ENCODE measurements at places on chromosomes 4 and X. TPM values are rescaled to one million over a fixed set of nuclear protein-coding genes. Genes with fewer than 3 reads are reported as not detected.

- no peaks in the 10 kb centered on the region for H3K27me3 ChIP-seq
- H3K4me3 ChIP-seq, result no peak overlapping the region
- peaks cover 5% of the 10 kb centered on the region for H3K4me1 ChIP-seq
- no peak for DNase-seq
- H3K36me3 ChIP-seq, result no peaks in the 10 kb centered on the region
Observed at GRCh38 chr4:24477919-24478318, 106.4 kb downstream of the DHX15 start.

GRCh38 chr4:152394791-152395190, 141.1 kb downstream of the FBXW7 start:
- no peaks in the 10 kb centered on the region for H3K27me3 ChIP-seq
- H3K4me3 ChIP-seq, result no peak overlapping the region
- H3K27ac ChIP-seq, result no peak overlapping the region
- no peaks in the 10 kb centered on the region for H3K36me3 ChIP-seq

DNA sequence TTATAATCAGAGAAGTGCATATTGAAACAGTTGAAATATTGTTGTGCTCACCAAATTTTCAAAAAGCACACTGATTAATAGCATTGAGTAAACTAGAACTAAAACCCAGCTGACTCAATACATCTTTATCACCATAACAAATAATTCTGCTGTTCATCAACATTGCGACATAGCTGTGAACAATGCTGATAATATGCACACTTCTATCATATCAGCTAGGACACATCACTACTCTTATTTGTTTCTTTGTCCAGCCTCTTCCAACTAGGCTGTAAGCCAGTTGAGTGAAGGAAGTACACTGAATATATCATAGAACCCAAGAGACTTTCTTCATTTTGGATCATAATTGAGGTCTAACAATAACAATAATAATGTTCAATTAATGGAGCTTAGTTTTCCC, 349.7 kb downstream of the IQCM start:
- DNase-seq, result no peak
- no peak overlapping the region for H3K27ac ChIP-seq
- H3K4me3 ChIP-seq, result no peak overlapping the region
- no peaks in the 10 kb centered on the region for H3K4me1 ChIP-seq
- no peaks in the 10 kb centered on the region for H3K27me3 ChIP-seq

GRCh38 chrX:40176351-40177116, 78.8 kb upstream of the BCOR start:
- no peaks in the 10 kb centered on the region for H3K36me3 ChIP-seq
- DNase-seq, result peak; percentile 83
- H3K27me3 ChIP-seq, result no peaks in the 10 kb centered on the region
- peaks cover 22% of the 10 kb centered on the region for H3K4me1 ChIP-seq

DNA sequence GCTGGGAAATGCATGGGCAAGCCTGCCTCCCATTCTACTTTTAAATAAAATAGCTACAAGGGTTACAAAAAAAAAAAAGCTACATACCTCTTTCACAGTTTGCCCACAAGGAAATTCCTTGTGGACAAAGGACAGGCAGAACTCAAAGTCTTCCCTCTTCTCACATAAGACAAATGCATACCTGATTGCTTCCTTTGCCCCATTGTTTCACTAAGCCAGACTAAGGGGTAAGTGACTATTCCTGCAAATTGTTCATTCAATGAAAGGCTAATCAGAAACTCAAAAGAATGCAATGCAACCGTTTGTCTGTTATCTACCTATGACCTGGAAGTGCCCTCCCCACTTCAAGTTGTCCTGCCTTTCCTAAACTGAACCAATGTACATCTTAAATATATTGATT, 780.6 kb downstream of the FAM133A start:
- no peaks in the 10 kb centered on the region for H3K4me1 ChIP-seq
- no peaks in the 10 kb centered on the region for H3K27me3 ChIP-seq
- no peak for DNase-seq
- H3K36me3 ChIP-seq, result no peaks in the 10 kb centered on the region
- H3K27ac ChIP-seq, result no peak overlapping the region
- H3K4me3 ChIP-seq, result no peak overlapping the region

DNA sequence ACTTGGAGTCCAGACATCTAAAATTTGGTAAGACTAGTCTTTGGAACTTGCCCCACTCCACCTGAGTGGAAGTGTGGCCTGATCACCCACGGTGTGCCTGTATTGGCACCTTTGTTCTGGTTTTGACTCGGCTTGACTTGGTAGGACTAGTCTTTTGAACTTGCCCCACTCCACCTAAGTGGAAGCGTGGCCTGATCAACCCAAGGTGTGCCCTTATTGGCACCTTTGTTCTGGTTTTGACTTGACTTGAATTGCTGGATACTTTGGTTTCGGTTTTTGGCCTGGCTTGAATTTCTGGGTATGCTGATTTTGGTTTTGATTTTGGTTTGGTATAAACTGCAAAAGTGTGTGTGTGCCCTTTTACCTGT, 44.7 kb upstream of the UGT2B7 start:
- H3K36me3 ChIP-seq, result no peaks in the 10 kb centered on the region
- H3K27me3 ChIP-seq, result no peaks in the 10 kb centered on the region
- H3K4me1 ChIP-seq, result no peaks in the 10 kb centered on the region
- no peak for DNase-seq

DNA sequence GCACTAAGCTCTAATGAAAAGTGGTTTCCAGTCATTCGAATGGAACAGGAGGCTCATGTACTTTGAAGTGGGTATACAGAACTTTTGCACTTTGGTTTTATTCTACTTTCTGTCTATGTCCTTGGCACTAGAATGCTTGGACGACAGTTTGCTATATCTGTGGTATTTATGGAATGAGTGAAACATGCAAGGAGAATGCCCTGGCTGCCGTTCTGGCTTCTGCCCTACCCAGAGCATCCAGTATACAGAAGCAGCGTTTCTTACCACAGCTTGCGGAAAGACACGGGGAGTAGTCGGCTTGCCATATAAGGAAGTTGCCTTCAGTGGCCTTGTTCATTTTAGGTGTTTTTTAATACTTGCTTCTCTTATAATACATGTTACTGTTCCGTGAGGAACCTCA, 98.0 kb downstream of the TBL1X start:
- H3K27ac ChIP-seq, result no peak overlapping the region
- no peak overlapping the region for H3K4me3 ChIP-seq
- H3K4me1 ChIP-seq, result peaks cover 26% of the 10 kb centered on the region

GRCh38 chrX:1358793-1359476, 22.4 kb downstream of the IL3RA start:
- H3K27me3 ChIP-seq, result no peaks in the 10 kb centered on the region
- no peak overlapping the region for H3K4me3 ChIP-seq
- no peak overlapping the region for H3K27ac ChIP-seq
- H3K36me3 ChIP-seq, result no peaks in the 10 kb centered on the region

GRCh38 chr4:48205107-48205506, 64.5 kb downstream of the TEC start:
- no peaks in the 10 kb centered on the region for H3K27me3 ChIP-seq
- no peak for DNase-seq
- H3K4me3 ChIP-seq, result no peak overlapping the region
- no peak overlapping the region for H3K27ac ChIP-seq

- H3K27me3 ChIP-seq, result no peaks in the 10 kb centered on the region
- H3K4me3 ChIP-seq, result no peak overlapping the region
- H3K36me3 ChIP-seq, result no peaks in the 10 kb centered on the region
- DNase-seq, result no peak
- H3K27ac ChIP-seq, result no peak overlapping the region
Observed at GRCh38 chr4:101954975-101955678, 164.6 kb downstream of the BANK1 start.

GRCh38 chrX:138127314-138127713, 561.4 kb downstream of the ZIC3 start:
- no peak overlapping the region for H3K27ac ChIP-seq
- H3K4me3 ChIP-seq, result no peak overlapping the region
- H3K4me1 ChIP-seq, result no peaks in the 10 kb centered on the region
- DNase-seq, result no peak
- H3K27me3 ChIP-seq, result no peaks in the 10 kb centered on the region
- no peaks in the 10 kb centered on the region for H3K36me3 ChIP-seq

DNA sequence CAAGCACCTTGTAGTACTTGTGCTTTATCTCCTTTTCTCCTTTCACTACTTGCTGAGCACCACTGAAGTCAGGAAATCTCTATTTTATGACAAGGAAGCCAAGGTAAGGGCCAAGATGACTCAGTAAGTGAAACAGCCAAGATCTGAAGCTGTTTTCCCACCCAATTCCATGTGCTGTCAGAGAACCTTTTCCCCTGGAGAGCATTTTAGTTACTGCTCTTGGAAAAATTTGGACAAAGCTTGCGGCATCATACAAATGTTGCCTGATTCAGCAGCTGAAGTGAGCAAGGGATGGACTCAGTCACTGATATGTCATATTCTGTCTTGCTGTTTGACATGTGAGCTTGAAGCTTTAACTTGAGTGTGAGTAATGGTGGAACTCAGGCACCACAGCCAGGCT, 391.4 kb downstream of the RAB28 start:
- no peaks in the 10 kb centered on the region for H3K4me1 ChIP-seq
- DNase-seq, result no peak
- no peak overlapping the region for H3K27ac ChIP-seq
- H3K27me3 ChIP-seq, result no peaks in the 10 kb centered on the region
- no peaks in the 10 kb centered on the region for H3K36me3 ChIP-seq

- H3K36me3 ChIP-seq, result no peaks in the 10 kb centered on the region
- H3K4me3 ChIP-seq, result no peak overlapping the region
- no peak for DNase-seq
- H3K27ac ChIP-seq, result no peak overlapping the region
- no peaks in the 10 kb centered on the region for H3K4me1 ChIP-seq
Observed at GRCh38 chrX:153395613-153396319, 5.4 kb downstream of the PNMA6E start.

DNA sequence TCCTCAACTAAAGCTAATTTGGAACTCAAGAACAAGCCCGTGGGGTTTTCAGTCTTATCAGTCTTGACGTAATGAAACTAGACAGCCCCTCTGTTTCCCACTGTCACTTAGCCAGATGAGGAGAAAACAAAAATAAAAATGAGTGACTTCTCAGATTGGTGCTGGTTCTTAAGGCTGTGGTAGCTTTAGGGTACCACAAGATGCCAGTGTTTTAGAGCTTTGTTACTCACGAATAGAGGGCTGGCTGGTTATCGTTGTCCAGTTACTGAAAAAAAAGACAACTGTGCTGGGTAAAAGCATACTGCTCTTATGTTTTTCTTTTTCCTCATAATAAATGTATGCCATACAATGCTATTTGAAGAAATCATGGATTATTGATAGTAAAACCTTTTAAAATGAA, 796.7 kb downstream of the RAPGEF2 start:
- H3K4me1 ChIP-seq, result no peaks in the 10 kb centered on the region
- H3K27ac ChIP-seq, result no peak overlapping the region
- H3K36me3 ChIP-seq, result no peaks in the 10 kb centered on the region

DNA sequence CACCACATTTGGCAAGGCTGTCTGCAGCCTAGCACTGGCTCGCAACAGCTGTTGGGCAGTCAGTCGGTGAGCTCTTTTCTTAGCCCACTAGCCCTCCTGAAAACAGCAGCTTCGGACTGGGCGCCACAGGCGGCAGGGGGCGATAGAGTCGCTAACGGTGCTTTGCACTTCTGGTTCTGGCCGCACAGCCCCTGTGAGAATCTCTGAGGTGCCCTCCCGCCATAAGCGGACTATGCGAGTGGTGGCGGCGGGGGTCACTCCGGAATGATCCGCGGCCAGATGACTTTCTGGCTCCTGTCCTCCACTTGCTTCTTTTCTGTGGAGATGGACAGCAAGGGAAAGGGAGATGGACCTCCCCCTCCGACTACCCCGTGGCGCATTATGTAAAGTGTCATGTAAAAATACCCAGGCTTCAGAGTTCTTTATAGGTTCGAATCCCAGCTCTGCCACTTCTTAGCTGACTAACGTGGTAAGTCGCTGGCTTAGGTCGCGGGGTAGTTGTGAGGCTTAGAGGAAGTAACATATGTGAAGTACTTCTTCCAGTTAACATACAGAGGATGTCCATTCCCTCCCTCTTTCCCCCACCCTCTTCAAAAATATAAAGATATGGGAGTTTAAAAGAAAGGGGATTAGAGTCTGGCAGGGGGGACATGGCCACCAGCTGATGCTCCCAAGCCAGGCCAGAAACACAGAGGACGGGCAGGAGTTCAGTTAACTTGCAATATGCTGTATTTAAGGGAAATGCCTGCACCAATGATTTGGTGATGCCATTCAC, 11.0 kb downstream of the ARHGAP36 start:
- no peak for DNase-seq
- no peaks in the 10 kb centered on the region for H3K4me1 ChIP-seq
- no peak overlapping the region for H3K27ac ChIP-seq

- H3K27me3 ChIP-seq, result no peaks in the 10 kb centered on the region
- DNase-seq, result no peak
- no peak overlapping the region for H3K4me3 ChIP-seq
- no peaks in the 10 kb centered on the region for H3K4me1 ChIP-seq
- H3K27ac ChIP-seq, result no peak overlapping the region
Observed at GRCh38 chr4:187606581-187606980, 389.0 kb upstream of the ZFP42 start.

- no peak for DNase-seq
- H3K27ac ChIP-seq, result no peak overlapping the region
- peaks cover 8% of the 10 kb centered on the region for H3K4me1 ChIP-seq
- no peak overlapping the region for H3K4me3 ChIP-seq
- no peaks in the 10 kb centered on the region for H3K27me3 ChIP-seq
- H3K36me3 ChIP-seq, result no peaks in the 10 kb centered on the region
Observed at GRCh38 chr4:89615051-89615450, 221.9 kb downstream of the SNCA start.

- H3K4me1 ChIP-seq, result peaks cover 55% of the 10 kb centered on the region
- H3K36me3 ChIP-seq, result no peaks in the 10 kb centered on the region
- DNase-seq, result peak; percentile 45
Observed at GRCh38 chr4:122458625-122459024, 2.1 kb upstream of the IL2 start.

- no peak overlapping the region for H3K27ac ChIP-seq
- no peaks in the 10 kb centered on the region for H3K4me1 ChIP-seq
- DNase-seq, result no peak
- no peak overlapping the region for H3K4me3 ChIP-seq
Observed at GRCh38 chr4:52421811-52422213, 237.3 kb downstream of the USP46 start.

SGCB gene
- total RNA-seq, result 7.4 TPM

SSX4B gene
- not detected for total RNA-seq

FHIP1A gene
- total RNA-seq, result 3.2 TPM

SMIM10 gene
- not detected for total RNA-seq

SSX1 gene
- not detected for total RNA-seq

NUP62CL gene
- 2.3 TPM for total RNA-seq

EGF gene
- not detected for total RNA-seq

SUPT20HL1 gene
- not detected for total RNA-seq

MAGEE1 gene
- total RNA-seq, result 10.5 TPM

IGSF1 gene
- total RNA-seq, result not detected

TEX13B gene
- total RNA-seq, result not detected

F9 gene
- total RNA-seq, result not detected

NUDT9 gene
- total RNA-seq, result 16.7 TPM

Data from CD4-positive, alpha-beta memory T cell (primary cell).